ENCODE measurements at places on chromosomes 7 and 10.
A peak's percentile ranks its signal among the peaks of the same experiment; 100 is the strongest.

- no peak for DNase-seq
Measured at GRCh38 chr7:71266912-71267311, 135.0 kb downstream of the GALNT17 start.

- no peak for DNase-seq
Measured at GRCh38 chr10:13184730-13185514, 23.6 kb downstream of the MCM10 start.

DNA sequence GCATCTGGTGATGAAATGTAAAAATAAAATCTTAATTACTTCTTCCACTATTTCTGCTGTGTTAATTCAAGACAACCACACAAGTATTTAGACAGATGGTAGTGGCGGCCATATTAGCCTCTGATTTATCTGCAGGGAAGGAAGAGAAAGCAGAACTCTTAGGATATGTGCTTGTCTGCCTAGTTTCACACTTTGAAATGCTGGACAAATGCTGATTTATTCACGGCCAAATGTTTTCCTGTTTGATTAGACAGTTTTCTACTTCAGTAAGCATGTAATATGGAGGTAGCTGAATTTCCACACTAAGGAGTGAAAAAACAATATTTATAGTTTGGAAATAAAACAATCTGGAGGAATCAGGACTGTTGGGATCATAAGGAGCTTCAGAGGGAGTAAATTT lies 158.1 kb downstream of the AGMO start:
- no peak for DNase-seq

- DNase-seq = no peak
Measured at GRCh38 chr7:120091807-120092206, 181.2 kb upstream of the KCND2 start.

GRCh38 chr7:74083117-74083876 lies at the start of gene LIMK1:
TSS of gene LIMK1 (plus strand) at chr7:74083804. CDS start at chr7:74083991, 187 bp downstream.
- peak; percentile 58 for DNase-seq

- no peak for DNase-seq
Measured at GRCh38 chr7:43081603-43082002, 30.8 kb upstream of the HECW1 start.

DNA sequence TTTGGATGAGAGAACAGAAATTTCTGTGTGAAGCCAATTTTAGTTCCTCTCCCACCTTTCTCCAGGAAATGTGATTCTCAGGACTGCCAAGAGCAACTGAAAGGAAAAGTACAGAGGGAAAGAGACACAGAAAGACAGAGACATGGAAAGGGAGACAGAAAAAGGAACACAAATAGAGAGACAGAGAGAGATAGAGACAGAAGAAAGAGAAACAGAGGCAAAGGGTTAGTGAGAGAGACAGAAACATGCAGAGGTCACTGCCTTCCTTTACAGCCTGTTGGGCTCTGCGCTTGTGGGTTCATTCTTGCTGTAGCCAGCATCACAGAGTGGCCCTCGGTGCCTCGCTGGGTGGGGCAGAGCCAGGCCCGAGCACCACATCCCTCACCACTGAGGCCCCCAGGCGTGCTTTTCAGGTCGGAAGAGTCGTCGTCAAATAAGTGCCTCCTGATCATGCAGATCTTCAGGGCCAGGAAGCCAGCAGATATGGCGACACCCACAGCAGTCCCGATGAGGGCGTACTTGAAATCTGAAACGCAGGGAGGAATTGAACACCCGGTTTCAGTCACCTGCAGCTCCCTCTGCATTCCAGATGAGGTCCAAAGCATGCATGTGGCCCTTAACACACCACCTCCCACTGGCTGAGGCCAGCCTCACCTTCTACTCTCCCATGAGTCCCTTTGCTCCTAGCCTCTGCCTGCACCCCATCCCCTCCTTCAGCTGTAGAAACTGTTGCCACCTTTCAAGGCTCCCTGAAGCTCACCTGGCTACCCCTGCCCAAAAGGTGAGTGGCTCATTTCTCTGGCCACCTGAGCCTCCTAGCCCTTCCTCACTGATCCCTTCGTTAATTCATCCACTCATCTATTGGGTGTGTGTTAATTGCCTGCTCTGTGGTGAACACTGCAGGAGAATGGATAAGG lies 21.4 kb downstream of the TMEM273 start:
- DNase-seq = no peak

GRCh38 chr7:16982640-16983350 lies 101.0 kb upstream of the AGR3 start:
- peak; percentile 19 for DNase-seq

Data from SW 1271 (cell line).